ENCODE measurements at places on chromosomes 6 and 20.

GRCh38 chr6:125718109-125718508, 31.3 kb upstream of the HEY2 start:
- no peak for DNase-seq

- DNase-seq: no peak
Observed at GRCh38 chr20:45306431-45306982, at the start of gene RBPJL. TSS of gene RBPJL (plus strand) at chr20:45306840. CDS start at chr20:45306923, 83 bp downstream.

DNA sequence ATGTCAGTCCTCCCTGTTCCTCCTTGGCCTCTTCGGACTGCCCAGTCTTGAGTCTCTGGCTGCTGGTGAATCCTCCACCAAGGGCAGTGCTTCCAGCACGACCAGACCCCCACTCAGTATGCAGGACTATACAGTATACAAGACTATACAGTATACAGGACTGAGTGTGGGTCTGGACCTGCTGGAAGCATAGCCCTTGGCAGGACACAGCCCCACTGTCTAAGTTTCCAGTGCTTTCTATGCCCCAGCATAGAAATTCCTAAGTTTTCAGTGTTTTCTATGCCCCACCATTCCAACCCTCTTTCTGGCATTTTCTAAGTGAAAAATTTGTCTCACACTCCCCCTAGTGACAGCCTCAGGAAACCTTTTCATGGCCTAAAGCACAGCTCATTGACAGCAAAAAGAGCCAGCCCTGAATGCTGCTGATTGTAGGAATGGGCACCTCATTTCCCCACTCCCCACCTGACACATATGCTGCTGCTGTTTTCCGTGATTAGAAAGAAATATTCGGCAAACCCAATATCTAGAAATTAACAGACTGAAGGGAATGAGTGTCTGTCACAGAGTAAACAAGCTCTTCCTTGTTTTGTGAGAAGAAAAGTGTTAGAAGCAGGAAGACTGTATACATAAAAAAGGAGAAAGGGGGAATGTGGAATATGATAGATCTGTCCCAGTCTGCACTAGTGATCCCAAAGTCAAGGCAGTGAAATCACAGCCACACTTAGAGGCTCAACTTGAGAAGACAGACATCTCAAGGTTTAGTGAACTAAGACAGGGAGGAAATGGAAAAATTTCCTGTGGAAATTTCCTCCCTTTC, 206.9 kb downstream of the IBTK start:
- DNase-seq: peak; percentile 43

GRCh38 chr6:123953920-123954319, 150.3 kb downstream of the NKAIN2 start:
- DNase-seq: no peak

DNA sequence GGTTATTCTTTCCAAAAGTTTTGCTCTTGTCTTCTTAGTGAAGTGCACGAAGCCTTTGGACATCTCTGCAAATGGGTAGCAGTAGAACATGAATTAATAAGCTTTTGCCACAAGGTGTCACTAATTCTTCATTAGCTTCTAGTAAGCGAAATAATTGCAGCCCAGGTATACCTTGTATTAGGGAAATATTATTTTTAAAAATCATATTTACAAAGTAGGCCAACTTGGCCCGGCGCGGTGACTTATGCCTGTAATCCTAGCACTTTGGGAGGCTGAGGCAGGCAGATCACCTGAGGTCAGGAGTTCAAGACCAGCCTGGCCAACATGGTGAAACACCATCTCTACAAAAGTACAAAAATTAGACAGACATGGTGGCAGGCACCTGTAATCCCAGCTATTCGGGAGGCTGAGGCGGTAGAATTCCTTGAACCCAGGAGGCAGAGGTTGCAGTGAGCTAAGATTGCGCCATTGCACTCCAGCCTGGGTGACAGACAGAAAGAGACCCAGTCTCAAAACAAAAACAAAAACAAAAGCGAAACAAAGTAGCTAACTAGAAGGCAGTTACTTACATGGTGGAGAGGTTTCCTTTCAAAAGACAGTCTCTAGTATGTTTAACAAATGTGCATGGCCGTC, 8.8 kb upstream of the RSPH3 start:
- no peak for DNase-seq

DNA sequence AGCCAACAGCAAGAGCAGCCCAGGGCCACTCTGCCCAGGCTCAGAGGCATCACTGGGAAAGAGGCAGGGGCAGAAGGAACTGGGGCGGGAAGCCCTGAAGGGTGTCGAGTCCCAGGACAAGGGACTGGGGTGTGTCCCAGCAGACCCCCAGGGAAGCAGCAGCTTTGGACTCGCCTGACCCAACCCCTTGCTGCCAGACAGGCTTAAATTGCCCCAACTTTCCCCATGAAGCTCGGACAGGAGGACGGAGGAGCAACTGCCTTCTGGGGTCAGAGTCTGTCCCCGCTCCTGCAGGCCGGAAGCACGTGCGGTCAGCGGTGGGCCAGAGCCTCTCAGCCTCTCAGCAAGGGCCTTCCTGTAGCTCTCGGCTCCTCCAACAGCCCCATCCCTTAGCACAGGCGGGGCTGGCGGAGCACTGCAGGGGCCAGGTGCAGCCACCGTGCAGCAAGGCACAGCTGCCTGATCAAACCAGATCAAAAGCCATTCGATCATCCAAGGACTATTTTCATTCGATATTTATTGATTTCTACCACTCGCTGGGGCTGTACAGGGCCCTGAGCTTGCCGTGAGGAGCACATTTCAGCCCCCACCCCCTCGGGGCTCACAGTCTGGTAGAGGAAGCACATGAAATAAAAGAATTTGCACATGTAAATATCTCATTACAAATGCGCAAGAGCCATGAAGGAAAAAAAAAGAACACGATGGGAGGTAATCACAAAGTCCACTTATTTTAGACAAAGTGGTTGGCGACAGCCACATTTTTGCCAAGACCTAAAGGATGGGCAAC, 31.8 kb upstream of the STX16 start:
- no peak for DNase-seq

DNA sequence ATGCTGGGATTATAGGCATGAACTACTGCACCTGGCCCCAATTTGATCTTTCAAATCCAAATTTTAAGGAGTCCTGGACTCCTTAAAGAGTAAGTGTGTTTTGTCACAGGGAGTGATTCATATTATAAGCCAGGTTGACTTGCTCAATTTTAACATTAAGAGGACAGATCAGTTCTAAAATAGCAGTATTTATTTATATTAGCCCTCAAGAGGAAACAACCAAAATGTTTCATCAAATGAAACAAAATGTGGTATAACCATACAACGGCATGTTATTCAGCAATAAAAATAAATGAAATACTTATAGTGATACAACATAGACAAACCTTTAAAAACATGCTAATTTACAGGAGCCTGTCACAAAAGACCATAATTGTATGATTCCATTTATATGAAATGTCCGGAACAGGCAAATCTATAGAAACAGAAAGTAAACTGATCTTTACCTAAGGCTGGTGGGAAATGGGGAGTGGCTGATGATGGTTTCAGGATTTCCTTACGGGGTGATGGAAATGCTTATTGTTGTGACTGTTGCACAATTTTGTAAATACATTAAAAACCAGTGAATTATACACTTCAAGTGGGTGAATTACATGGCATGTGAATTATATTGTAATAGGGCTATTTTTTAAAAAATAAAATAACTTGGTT, 637.4 kb downstream of the MMUT start:
- no peak for DNase-seq

DNA sequence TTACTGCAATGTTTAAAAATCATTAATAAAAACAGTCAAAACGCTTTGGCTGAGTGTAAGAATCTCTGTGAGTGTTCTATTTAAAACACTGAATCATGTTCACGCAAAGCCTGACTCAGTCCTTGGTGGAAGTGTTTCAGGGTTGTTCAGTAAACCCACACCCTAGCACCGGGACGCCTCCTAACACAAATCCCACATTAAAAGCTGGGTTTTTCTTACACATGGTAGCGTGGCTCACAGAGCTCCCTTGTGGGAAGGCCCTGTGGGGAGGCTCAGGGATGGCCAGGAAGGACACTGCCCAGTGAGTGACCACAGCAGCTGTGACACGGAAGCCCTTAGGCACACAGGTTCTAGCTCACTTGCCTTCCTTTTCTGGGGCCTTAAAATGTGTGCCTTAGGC, 80.2 kb downstream of the GMPR start:
- DNase-seq: no peak

DNA sequence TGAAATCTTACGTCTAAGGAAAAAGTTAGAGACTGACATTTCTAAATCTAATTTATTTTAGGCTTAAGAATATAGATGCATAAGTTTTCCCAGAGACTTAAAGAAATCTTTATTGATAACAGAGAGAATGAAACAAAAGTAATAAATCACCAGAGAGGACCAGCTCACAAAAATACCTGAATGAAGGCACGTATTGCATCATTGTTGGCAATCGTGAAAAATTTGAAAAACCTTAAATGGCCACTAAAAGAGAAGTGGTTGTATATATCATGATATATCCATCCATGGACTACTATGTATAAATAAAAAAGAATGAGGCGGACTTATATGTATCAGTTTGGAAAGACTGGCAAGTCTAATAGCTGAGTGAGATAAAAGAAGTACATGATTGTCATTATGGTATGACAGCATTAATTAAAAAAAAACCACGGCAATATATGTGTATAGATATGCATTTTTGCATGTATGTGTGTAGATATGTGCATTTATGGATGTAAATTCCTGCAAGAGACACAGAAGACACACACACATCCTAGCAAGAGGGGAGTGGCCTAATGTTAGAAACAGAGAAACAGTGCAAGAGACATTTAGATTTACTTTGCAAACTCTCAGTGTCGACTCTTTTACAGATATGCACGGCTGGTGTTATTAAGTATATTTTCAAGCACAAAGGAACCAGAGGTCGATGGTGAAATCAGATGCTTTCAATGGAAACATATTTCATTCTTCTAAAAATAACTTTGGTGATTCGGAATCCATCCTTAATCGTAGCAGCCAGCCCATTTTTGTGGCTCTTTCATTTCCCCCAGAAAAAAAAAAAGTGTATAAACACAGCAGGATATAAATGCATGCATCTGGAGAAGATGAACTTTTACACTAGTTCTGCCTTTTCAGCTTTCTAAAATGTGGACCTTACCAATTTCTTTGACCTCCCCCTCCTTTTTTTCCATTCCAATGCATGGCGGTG, 156.1 kb upstream of the SALL4 start:
- no peak for DNase-seq

DNA sequence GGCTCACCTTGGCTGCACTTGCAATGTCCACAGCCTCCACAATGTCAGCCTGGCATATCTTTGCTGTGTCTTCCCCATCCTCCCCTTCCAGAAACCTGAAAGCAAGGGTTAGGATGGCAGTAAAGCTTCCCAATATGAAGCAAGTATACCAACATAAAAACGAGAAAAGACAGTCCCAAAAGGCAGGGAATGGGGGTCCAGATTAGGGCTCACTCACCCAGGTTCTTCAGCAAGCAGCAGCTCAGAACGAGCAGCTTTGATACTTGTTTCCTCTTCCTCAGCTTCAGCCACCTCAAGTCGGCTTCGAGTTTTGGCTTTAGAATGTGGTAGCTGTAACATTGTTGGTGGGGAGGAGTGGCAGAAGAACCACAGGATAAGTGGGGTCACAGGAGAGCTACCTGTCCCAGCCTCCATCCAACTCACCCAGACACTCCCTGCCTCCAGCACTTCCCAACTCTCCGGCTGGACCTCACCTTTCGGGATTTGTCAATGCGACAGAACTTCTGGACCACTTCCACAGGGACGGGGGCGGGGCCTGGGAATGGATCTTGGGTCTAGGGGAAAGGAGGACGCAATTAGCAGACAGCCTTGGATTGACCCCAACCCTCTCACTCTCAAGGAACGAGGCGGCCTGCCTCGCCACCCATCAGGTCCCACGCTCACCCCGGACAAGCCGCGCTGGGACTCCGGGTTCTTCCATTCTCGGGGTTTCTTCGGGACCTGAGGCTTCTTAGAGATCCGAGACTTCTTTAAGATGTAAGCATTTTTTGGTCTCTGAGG, 708 bp downstream of the WDR46 start:
- DNase-seq: no peak

- no peak for DNase-seq
Observed at GRCh38 chr6:82251942-82252341, 4.4 kb upstream of the IBTK start.

- DNase-seq: no peak
Observed at GRCh38 chr6:167951781-167952511, 45.5 kb upstream of the KIF25 start.

DNA sequence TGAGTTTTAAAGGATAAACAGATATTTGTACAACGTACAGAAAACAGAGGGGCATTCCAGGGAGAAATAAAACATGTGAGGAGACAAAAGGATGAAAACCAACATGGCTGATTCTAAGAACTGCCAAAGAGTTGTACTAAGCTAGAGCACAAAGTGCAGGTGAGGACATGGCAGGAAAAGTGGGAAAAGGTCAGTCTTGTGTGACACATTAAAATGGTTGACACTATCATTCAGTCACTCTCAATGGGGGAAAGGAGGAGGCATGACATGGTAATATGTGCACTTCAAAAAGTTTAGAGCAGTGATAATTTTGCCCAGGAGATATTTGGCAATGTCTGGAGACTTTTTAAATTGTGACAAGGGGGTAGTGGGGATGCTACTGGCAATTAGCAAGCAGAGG, 21.8 kb downstream of the PHIP start:
- no peak for DNase-seq

GRCh38 chr6:44730771-44731391, 343.4 kb downstream of the CDC5L start:
- no peak for DNase-seq

DNA sequence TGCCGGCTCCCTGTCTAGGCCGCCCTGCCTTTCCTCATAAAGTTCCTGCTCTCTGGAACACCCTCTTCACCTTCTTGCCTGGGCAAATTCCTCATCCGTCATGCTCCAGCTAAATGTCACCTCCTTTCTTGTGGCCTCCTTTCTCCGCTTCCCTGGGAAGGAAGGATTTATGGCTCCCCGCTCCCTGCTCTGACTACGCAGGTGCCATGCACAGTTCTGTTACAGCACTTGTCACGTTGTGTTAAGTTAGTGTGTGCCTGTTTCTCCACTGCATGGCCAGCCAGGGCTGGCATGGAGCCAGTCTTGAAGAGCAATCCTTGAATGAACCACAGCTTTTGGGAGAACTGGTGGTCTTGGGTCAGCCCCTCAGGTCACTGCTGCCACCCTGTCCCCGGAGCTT, 61.7 kb downstream of the CD40 start:
- no peak for DNase-seq

DNA sequence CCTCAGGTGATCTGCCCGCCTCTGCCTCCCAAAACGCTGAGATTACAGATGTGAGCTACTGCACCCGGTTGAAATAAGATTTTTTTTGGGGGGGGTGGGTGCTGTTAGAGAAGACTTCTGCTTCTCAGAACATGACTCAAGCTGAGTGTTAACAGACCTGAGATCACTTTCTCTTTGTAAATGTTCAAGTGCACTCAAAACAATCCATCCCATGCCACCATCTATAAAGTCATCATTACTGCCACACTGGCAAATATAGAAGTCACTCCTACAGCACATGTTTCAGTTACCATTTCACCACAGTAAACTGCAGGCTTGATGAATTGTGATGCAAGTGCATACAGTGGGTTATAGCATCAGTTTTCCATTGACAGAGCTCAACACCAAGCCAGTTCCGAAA, 9.0 kb downstream of the VPS16 start:
- DNase-seq: no peak
